ENCODE measurements at places on chromosomes 5 and 9. TPM values are rescaled to one million over a fixed set of nuclear protein-coding genes. Genes with fewer than 3 reads are reported as not detected.

DNA sequence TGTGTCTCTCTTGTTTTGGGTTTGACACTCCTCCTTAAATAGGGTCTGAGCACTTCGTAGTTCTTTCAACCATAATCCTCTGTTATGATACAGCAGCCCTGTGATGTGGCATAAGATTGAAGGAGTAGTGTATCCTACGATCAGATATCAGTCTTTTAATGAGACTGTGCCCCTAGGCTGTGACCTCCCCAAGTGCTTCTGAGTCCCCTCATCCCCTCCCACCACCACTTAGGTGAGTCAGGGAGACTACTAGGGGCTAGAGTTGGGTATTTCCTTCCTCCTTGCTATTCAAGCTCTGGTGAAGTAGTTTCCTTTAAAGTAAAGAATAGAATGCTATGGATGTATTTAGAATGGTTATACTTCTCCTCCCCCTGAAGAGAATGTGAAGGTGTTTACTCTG is 637.2 kb upstream of the GRAMD2B start:
- DNase-seq = no peak

The CAVIN4 gene
- not detected for total RNA-seq

The FNBP1 gene
- total RNA-seq = 83.3 TPM

DNA sequence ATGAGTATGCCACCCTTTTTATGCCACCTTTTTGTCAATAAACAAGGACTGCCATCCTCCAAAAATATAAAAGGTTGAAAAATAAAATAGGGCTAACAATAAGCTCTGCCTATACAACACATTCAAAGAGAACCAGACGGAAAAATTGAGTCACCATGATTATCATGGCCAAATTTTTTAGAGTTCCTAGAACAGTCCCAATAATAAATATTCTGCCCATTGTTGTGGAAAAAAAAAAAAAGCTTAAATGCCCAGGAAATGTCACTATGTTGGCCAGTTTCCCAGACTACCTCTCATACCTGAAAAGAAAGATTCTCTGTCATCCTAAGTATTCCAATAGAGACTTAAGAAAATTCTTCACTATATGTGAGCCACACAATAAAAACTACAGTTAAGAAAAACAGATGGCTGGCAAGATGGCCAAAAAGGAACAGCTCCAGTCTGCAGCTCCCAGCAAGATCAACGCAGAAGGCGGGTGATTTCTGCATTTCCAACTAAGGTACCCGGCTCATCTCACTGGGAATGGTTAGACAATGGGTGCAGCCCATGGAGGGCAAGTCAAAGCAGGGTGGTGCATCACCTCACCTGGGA is 149.0 kb downstream of the TMEM161B start:
- DNase-seq = no peak

- DNase-seq = no peak
Observed at GRCh38 chr5:176816043-176816745, 5.8 kb downstream of the UNC5A start.

DNA sequence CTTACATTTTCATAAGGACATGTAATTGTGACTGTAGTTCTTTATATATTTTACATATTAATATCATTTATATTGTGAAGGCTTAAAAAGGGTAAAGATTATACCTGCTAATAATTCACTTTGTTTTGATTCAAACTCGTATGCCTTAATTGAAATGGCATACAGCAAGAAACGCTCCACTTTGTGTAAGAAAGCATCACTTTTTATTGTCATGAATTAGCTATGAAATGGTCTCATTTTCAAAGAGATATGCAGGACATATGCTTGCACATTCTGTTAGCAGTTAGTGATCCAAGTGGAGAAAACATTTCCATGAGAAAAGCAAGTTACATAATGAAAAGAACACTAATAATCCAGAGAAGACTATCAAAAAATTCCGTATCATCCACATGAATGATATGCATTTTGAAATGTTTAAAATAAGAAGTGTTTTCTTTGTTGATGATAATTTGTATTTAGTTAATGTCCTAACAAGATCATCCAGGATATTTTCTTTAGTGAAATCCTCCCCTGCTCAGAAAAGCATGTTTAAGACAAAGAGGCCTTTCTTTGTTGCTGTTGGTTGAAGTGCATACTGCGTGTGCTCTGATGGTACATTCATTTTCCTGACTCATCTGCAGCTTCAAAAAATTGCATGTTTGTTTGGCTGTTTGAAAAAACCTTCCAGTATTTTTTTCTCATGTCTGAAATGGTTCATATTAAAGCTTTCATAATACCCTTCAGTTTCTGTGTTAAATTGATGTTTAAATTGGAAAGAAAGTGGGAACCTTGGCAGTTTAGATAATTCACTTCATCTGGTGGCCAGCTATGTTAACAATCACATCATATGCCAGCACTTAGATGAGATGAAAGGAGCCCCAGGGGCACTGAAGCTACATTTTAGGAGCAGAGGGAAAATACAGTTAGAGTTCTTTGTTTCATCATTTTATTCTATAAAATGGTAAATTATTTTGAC is 242.2 kb downstream of the CSNK1G3 start:
- no peak for DNase-seq

The LMBRD2 gene
- total RNA-seq = 15.1 TPM

DNA sequence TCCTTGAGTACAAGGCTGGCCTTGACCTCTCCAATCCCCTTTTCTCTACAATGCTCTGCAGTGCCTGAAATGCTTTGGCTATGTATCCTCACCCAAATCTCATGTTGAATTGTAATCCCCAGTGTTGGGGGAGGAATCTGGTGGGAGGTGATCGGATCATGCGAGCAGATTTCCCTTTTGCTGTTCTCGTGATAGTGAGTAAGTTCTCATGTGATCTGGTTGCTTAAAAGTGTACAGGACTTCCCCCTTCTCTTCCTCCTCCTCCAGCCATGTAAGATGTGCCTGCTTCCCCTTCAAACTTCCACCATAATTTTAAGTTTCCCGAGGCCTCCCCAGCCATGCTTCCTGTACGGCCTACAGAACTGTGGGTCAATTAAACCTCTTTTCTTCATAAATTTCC is 28.5 kb upstream of the AKNA start:
- no peak for DNase-seq

The PRSS3 gene
- total RNA-seq = not detected

The IL33 gene
- 10.3 TPM for total RNA-seq

GRCh38 chr5:179161901-179162300 is 101.7 kb downstream of the ZNF354C start:
- no peak for DNase-seq

DNA sequence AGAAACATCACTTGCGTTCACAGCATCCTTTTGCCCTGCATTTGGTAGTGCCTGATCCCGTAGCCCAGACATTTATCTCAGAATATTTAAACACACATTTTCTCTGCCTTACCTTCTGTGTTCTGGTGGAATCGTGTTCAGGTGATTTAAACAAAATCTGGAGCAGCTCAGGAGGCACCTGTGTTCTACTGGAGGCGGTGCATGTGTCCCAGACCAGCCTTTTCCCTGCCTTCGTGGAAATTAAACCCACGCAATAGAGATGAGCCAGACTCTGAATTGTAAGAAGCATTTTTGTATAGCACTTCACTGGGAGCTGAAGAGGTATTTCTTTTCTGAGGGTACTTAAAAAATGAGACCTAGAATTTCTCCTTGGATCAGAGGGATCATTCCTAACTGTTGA is 212.5 kb downstream of the MAST4 start:
- no peak for DNase-seq

GRCh38 chr9:94811074-94811473 is 84.6 kb downstream of the AOPEP start:
- DNase-seq = no peak

GRCh38 chr5:34498572-34498971 is 157.6 kb upstream of the RAI14 start:
- no peak for DNase-seq

GRCh38 chr5:158409507-158409906 is 550.6 kb upstream of the CLINT1 start:
- DNase-seq = no peak
